ENCODE measurements at places on chromosomes 2 and 18.

GRCh38 chr18:48859311-48860268 is 91.2 kb downstream of the SMAD7 start:
- DNase-seq = no peak

DNA sequence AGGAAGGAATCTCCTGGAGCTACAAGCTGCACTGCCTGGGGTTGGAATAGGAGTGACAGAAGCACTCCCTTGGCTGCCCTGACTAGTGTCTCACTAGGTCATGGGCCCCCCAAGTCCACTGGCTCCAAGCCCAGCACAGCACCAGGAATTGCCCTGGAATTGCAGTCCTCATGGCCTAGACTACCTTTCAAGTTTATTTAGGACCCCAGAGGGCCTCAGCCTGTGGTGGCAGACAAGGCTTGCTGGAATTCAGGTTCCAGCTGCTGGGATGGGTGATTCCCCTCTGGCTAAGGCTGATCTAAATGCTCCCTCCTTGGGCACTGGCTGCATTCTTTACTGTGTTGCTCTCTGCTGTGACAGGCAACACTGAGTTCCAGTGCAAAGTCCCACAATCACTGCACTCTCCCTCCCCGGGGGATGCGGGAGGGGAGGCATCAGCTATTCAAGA is 14.0 kb downstream of the STRADB start:
- DNase-seq = no peak

GRCh38 chr2:46825939-46826568 is 89.6 kb downstream of the MCFD2 start:
- DNase-seq = no peak

GRCh38 chr2:103166456-103167324 is 404.9 kb downstream of the TMEM182 start:
- no peak for DNase-seq

- no peak for DNase-seq
Measured at GRCh38 chr2:111984213-111984604, 70.9 kb upstream of the TMEM87B start.

- no peak for DNase-seq
Measured at GRCh38 chr2:63096491-63096890, 45.9 kb downstream of the OTX1 start.

GRCh38 chr2:227829337-227829736 is 15.7 kb downstream of the CCL20 start:
- no peak for DNase-seq

DNA sequence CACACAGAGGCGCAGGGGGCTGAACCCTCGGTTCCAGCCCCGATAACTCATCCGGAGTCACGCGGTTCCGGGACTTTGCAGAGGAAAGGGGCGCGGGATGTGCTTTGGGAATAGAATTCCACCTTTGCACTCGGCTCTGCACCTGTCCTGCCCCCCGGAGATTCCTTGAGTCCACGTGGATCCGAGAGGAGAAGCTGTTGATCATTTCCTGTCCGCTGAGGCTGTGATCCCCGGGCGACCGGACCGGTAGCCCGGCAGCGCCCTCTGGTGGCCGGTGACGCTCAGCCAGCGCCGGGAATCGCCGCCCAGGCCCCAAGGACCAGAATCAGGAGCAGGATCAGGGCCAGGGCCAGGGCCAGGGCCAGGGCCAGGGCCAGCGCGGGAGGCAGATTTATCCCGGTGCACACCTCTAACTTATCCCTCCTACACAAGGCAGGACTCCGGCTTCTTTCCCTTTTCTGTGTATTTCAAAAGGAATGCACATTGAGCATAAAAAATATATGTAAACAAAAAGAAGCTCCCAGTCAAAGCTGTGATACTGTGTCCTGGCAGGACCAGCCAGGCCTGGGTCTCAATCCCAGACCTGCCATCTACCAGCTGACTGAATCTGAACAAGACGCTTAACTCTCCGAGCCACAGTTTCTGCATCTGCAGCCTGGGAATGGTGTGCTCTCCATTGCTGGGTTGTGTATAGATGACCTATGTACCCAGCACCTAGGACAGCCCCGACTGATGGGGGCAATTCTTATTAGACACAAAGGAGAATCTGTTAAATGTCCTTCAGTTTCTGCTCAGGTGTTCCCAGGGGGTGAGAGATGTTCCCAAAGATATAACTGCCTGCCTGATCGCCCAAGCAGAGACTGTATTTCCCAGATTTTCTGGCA is 8.5 kb upstream of the SPATA3 start:
- DNase-seq = peak; percentile 87

DNA sequence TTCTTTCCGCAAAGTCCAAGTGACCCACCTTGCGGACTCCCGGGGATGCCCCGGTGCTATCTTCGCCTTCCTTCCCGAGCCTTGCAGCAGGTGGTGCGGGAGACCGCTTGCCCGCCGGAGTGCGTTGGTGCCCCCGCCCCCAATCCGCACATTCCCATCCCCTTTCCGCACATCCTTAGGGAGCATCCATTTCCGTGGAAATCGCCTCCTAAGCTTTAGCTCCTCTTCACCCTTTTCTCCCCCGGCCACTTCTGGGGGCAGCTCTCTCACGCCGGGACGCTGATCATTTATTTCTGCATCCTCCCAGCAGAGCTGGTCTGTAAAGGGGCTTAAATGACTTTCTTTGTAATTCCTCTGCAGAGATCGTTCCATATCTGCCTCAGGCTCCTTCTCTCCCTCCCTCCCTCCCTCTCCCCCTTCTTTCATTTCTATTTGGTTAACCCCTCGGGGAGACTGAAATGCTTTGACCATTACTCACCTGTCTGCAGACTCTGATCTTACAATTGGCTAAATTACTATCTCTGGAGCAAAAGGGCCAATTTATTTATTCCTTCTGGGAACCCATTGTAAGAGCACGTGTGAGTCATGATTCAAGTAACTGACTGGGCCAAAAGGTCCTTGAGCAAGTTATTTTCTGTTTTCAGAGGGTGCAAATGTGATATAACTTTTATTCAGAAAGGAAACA is 1.3 kb upstream of the LYPD1 start:
- DNase-seq = peak; percentile 7

DNA sequence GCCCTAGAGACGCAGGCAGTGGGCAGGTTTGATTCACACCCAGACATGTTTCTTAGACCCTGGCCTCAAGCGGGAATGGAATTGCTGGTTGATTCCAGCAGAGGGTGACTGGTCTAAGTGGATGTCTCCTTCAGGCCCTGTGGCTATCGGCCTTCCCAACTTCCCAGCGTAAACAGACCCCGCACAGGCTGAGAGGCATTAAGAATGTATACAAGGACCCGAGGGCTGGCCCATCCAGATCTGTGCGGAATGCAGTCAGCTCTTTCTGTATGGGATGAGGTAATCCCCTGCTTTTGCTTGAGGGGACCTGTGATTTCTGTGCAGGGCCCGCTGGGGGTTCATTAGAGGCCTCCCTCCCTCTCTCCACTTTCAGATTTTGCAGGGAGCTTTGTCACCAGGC is 6.5 kb downstream of the ACKR3 start:
- no peak for DNase-seq

- DNase-seq = no peak
Measured at GRCh38 chr18:77481541-77481940, 231.9 kb downstream of the GALR1 start.

- no peak for DNase-seq
Measured at GRCh38 chr2:221374234-221374633, 197.9 kb downstream of the EPHA4 start.

- DNase-seq = no peak
Measured at GRCh38 chr18:14097761-14098160, 34.5 kb downstream of the ZNF519 start.

DNA sequence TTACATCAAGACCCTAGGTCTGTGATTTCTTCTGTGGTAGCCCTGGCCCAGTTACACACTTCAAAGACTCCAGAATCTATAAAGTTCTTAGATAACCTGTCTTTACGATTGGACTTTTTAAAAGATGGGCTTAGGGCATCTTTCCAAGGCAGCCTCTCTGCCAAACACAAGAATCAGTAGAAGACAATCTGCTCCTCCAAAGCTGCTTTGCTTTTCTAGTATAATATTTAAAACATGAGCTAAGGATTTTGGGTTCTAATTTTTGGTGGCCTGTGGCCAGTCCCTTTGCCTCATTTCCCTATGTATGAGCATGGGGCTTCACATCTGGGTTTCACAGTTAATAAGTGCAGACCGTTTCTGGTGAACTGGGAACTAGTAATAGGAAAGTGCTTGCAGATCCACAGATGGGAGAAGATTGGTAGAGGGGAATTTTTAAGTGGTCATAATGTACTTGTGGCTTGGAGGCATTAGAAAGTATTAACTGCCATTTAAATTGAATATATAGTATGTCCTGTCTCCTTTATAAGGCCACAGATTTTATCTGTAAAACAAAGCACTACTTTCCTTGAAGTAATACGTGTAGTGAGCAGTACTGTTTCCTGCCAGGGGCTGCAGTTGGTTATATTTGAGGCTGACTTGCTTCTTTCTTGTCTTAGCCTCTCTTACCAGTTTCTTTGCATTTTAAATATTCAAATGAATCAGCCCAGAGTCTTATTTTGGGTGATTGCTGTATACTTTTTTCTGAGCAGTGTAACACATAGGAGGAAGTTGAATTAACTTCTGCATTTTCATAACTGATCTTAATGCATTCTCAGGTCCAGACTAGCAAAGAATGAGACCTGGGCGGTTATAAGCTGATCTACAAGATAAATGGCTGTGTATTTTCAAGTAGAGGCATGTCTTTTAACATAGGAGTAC is 1.5 kb downstream of the ARPC2 start:
- no peak for DNase-seq

DNA sequence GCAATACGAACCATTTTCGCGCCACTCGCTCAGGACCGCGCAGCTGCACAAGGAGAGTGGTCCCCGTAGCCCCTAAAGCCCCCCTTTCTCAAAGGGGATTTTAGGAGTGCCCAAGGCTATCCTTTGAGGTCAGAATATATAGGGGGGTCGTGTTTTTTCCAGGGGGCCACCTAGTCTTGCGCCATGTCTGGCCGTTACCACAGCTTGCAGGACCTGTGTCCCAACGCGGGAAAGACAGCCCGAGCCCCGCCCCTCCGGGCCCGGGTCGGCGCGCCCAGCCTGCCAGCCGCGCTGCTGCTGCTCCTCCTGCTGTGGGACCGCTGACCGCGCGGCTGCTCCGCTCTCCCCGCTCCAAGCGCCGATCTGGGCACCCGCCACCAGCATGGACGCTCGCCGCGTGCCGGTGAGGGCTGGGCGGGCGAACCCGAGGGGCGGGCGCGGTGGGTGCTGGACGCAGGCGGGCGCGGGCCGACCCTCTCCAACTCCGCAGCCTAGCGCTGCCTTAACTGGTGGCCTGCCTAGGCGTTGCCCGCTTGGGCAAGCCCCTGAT is at the start of gene CDCA7:
TSS of gene CDCA7 (plus strand) at position 291 of the 550 bp plus-strand sequence. CDS start at position 383, 92 bp downstream.
- peak; percentile 69 for DNase-seq

- no peak for DNase-seq
Measured at GRCh38 chr18:59360381-59360780, 1.3 kb upstream of the LMAN1 start.

- no peak for DNase-seq
Measured at GRCh38 chr2:61900281-61900680, 5.2 kb upstream of the COMMD1 start.

DNA sequence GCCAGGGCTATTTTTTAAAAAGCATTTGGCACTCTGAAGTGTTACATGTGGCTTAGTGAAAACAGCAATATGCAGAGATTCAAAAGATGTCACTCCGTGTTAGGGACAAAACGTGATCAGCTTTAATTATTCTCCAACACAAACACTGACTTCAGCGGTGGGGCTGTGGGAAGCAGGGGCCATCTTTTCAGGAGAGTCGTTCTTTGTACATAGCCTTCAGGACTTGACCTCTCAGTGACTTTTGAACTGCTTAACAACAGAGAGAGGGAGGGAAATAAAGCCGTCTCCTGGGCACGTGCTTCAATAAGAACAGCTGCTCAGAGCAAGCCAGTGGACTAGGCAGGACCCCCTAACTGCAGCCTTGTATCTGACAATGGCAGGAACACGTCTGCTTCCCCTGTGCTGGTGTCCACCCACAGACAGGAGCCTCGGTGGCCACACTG is 95.0 kb upstream of the HDAC4 start:
- DNase-seq = no peak

DNA sequence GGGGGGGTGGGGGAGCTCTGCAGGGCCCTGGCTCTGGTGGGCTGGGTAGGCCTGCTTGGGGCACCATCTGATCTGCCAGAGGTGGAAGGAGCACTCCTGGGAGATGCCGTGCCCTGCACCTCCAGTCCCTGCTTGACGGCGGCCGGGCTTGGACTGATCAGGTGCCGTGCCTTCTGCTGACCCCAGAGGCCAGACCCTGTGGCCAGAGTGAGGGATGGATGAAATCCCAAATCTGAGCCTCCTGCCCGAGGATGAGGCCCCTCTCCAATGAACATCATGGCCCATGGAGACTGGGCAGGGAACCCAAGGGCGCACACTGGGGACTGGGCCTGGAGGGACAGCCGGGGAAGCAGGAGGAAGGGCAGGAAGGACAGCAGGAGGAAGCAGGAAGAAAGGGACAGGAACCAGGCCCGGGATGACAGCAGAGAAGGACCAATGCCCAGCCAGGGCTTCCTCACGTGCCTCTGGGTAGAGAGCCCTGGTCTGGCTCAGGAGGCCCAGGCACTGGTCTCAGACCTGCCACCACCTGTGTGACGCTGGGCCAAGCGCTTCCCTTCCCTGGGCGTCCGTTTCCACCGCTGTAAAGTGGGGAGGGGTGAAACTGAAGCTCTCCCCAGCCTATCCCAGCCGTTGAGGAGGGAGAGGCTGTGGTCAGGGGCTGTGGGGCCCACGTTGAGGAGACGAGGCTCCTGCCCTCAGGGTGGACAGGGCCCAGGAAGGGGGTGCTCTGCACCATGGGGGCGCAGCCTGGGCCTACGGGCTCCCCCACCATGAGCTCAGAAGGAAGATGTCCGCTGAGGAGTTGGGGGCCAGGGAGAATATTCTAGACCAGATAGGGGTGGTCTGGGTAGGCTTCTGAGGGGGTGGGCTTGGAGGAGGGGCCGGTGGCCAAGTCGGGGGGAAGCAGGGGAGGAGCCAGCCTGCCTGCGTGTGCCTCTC is 1.0 kb upstream of the GPR35 start:
- DNase-seq = no peak

DNA sequence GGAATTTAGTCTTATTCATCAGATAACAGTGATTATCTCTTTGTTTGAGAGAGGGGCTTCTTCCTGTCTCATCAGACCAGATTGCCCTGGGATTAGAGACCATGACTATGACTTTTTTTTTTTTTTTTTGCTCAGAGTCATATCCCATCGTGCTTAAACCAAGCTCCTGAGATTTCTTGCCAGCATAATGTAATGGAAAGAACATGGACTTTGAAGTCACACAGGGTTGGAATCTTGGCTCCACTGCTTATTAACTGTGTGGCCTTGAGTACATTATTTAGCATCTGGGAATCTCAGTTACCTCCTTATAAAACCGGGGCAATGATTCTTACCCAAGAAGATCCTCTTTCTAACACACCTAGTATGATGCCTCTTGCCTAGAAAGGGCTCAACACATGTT is 268.3 kb downstream of the DYSF start:
- no peak for DNase-seq

- DNase-seq = no peak
Measured at GRCh38 chr2:143125717-143126116, 3.5 kb upstream of the ARHGAP15 start.

Data from LoVo (cell line).